ENCODE measurements at places on chromosomes 6 and 20.

GRCh38 chr6:119226089-119226488 lies 123.5 kb downstream of the MAN1A1 start:
- DNase-seq, result no peak

DNA sequence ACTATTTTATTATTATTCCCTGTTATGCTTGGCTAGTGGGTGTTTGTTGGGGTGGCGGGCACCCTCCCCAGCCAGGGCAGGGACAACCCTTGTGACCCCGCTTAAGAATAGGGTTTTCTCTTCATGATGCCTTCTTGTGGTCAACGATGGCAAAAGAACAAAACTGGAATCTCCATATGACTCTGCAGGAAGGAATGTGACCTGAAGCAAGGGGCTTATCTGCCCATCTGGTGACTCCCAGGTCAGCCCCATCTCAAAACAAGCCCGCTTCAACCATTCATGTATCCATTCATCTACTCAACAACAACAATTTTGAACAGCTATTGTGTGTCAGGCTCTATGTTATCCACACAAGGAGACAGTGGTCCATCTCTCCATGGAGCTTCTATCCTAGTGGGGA lies 30.9 kb upstream of the TGM6 start:
- DNase-seq, result no peak

GRCh38 chr20:8518878-8519277 lies 386.8 kb downstream of the PLCB1 start:
- no peak for DNase-seq

GRCh38 chr20:61757-62156 lies 25.7 kb upstream of the DEFB125 start:
- DNase-seq, result no peak

- DNase-seq, result no peak
These were observed 178.0 kb downstream of the BMP7 start for GRCh38 chr20:57088436-57088835.

- no peak for DNase-seq
These were observed 28.9 kb downstream of the CNKSR3 start for GRCh38 chr6:154481521-154482013.

DNA sequence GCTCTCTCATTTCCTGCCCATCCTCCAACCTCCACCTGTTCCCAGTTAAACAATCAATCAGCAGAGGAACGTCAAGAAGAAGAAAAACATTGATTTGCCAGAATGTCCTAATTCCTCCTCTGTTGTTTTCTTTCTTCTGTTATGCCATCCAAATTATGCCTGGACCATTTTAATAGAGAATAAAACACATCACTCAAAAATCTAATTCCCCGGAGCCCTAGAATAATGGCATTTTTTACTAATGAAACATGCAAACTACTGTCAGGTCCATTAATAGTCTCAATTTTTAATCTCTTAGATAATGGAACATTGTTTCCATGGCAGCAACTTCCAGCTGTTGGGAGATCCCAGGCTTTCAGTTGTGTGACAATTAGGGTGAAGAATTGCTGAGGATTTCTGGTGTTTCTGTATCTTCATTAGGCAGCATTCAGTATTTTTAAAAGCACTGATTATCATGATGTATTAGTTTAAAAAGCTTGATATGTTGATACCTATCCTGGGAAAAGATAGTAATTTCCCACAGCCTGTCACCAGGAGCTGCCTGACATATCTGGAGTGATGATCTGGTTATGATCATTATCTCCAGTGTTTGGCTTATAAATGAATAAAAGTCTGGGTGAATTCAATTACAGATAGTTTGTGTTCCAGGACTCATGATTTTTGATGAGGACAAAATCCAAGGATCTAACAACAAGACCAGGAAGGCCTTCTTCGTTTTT lies 209.8 kb downstream of the TPBG start:
- no peak for DNase-seq

- DNase-seq, result peak; percentile 4
These were observed 26.8 kb upstream of the CLIC5 start for GRCh38 chr6:46042355-46042999.

GRCh38 chr6:140623498-140623897 lies 1249.0 kb upstream of the CITED2 start:
- no peak for DNase-seq

GRCh38 chr6:129100164-129100563 lies 217.2 kb downstream of the LAMA2 start:
- no peak for DNase-seq

GRCh38 chr6:17486680-17487079 lies 93.3 kb downstream of the CAP2 start:
- no peak for DNase-seq
